ENCODE measurements at places on chromosomes 6 and 20.

- no peak for DNase-seq
Observed at GRCh38 chr6:19204445-19204844, 632.7 kb upstream of the ID4 start.

GRCh38 chr6:6492675-6493074 is 95.8 kb upstream of the LY86 start:
- no peak for DNase-seq

- no peak for DNase-seq
Observed at GRCh38 chr6:3831761-3832530, 17.2 kb upstream of the FAM50B start.

- DNase-seq = no peak
Observed at GRCh38 chr20:13202565-13202964, 18.5 kb upstream of the ISM1 start.

DNA sequence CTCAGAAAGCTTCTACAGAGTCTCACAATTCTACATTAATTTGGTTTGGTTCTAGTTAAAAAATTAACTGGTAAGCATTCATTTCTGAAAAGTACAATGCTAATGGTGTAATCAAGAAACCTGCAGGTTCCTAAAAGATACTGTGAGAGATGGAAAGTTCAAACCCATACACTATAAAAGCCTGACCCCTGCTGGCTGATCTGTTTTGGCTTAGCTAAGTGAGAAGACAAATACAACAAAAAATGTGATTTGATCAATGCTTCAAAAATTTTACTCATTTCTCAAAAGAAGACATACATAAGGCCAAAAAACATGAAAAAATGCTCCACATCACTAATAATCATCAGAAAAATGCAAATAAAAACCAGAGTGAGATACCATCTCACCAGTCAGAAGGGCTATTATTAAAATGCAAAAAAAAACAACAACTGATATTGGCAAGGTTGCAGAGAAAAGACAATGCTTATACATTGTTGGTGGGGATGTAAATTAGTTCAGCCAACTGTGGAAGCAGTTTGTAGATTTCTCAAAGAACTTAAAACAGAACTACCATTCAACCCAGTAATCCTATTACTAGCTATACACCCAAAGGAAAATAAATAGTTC is 102.8 kb downstream of the MOXD1 start:
- no peak for DNase-seq

DNA sequence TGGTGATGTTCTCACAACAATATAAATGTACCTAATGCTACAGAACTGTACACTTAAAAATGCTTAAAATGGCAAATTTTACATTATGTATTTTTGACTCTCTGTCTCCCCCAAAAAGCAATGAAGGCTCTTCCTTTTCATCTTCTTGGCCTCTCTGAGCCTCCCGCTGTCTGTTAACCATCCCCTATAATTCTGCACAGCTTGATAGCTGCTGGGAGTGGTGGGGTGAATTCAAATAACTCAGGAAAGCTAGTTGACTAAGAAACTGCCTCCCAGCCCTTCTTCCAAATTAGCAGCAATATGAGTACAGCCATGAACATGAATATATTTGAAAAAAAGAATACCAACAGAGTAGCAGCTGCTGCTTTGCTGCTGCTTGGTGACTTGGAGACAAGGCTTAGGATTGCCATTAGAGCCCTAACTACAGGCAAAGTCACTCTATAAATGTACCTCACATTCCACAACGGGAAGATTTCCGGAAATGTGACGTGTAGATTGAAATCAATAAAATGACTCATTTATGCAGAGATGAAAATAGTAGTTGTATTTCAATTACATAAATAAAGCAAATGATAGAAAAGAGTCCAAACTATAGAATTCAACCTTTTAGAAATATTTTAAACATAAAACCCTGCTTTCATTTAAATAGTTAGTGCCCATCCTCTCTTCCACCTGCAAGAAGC is 200.1 kb upstream of the HEY2 start:
- DNase-seq = no peak

GRCh38 chr20:58792426-58792825 is 58.3 kb downstream of the GNAS-AS1 start:
- no peak for DNase-seq

DNA sequence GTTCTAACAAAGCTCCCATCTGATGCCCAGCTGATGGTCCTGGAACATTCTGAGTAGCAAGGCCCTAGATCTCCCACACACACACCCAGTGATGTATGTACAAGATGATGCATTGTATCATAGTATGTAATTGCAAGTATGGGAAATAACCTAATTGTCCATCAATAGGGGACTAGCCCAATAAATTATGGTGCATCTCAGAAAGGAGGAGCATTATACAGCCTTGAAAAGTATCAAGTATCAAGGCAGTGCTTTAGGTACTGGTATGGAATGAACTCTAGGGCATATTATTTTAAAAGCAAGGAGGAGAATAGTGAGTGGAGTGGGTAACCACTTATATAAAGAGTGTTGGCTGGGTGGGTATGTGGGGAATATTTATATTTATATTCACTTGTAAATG is 24.8 kb upstream of the PREX1 start:
- no peak for DNase-seq

DNA sequence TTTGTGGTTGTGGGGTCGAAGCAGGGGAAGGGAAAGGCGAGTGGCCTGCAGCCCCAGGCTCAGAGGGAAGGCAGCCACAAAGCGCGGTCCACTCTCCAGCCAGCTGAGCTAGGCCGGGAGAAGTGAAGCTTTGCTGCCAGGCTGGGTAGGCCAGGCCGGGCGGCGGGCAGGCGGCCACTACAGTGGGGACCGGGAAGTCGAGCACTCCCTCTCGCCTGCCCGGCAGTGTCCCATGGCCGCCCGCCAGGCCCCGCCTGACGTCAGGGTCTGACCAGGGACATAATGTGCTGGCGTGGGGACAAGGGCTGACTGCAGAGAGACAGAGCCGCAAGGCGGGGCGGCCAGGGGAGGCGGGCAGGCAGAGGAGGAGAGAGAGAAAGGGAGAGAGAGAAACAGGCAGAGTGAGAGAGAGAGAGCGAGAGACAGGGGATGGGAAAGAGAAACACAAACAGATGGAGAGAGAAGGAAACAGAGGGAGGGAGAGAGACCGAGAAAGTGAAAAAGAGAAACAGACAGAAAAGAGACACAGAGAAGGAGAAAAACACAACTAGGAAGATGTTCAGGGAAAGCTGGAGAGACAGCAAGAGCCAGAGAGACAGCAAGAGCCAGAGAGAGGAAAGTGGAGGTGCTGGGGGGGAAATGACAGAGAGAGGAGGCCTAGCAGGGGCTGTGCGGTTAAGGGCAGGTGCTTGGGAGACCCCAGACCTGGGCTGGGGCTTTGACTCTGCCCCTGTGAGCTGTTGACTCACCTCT is 94.5 kb upstream of the PTPN1 start:
- no peak for DNase-seq

- DNase-seq = no peak
Observed at GRCh38 chr20:20466341-20466879, 98.5 kb downstream of the INSM1 start.

- no peak for DNase-seq
Observed at GRCh38 chr6:11527274-11527870, 10.2 kb upstream of the TMEM170B start.

DNA sequence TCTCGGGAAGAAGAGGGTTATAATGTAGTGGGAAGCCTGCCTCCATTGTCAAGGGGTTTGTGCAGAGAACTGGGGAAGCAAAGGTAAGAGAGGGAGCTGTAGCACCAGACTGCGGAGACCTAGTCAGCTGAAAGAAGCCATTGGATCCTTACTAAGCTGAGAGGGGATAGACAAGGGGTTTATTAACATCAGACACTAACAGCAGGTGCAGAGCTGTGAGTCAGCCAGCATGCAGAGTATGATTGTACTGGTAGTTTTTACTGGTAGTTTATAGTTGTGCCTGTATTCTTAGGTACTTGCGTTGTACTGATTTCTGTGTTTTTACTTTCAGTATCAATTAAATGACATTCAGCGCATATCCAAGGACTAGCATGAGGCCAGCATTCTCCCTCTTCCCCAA is 17.8 kb upstream of the COL19A1 start:
- no peak for DNase-seq

GRCh38 chr6:356828-357251 is 34.7 kb upstream of the IRF4 start:
- no peak for DNase-seq

DNA sequence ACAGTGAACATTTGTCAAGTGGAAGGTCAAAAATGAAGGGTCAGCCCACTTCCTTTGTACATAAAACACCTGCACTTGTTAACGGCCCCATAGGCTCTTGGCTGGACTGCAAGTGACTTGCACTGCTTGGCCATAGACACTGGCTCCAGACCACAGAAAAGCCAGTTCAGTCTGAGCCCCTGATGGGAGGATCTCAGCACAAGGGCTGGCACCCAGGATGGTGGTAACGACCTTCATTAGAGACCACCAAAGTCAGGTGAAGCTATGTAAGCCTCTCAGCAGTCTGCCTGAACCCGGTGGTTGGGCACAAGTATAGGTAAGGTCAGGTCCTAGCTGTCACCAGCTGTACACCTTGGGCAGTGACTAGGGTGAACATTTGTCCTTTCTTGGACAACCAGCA is 16.1 kb downstream of the PLAGL2 start:
- no peak for DNase-seq

GRCh38 chr6:56714982-56715456 is 72.3 kb upstream of the DST start:
- DNase-seq = no peak

DNA sequence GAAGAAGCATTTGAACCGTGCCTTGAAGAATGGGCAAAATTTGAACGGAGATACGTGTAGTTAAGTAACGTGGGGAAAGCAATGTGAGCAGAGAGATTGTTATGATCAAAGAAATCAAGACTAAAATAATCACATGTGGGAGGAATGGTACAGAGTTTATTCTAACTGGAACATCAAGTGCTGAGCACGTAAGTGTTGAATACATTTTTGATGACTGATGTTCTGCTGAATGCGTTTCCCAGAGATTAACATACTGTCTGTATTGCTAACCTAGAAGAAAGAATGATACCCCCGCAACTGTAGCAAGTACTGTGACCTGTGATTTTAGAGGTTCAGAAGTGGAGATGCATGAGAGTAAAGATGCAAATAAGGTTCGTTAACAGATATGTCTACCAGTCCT is 146.9 kb upstream of the EPHA7 start:
- no peak for DNase-seq

- no peak for DNase-seq
Observed at GRCh38 chr20:62132421-62132820, 10.1 kb downstream of the LSM14B start.

DNA sequence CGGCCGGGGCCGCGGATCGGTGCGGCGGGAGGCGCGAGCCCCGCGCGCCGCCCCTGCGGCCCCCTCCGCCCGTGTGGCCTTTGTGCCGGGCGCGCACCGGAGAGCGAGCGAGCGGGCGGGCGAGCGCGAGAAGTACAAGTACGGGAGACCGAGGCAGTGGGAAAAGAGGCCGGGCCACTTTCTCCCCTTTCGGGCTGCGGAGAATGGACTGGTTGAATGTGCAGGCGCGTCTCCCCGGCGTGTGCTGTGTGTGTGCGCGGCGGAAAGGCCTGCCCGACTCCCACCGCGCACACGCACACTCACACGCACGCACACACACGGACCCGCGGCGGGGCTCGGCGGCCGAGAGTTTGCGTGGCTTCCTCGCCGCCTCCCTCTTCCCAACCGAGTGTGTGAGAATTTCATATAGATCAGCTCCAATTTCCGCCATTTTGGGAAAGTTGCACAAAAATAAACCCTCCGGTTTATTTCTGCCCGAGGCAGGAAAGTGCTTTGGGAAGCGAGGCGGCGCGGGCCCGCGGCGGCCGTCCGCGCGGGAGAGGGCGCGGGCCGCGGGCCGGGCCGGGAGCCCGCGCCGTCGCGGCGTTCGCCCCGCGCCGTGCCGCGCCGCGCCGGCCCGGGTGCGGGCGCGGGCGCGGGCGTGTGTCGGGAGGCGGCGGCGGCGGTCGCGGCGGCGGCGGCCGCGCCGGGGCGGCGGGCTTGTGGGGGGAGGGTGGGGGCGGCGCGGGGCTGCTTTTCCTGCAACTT is 1.1 kb downstream of the L3MBTL3 start:
- DNase-seq = no peak

- no peak for DNase-seq
Observed at GRCh38 chr20:13661070-13661685, 22.4 kb upstream of the TASP1 start.

- no peak for DNase-seq
Observed at GRCh38 chr20:59400708-59401107, 100.3 kb downstream of the EDN3 start.

GRCh38 chr6:129115471-129115870 is 232.5 kb downstream of the LAMA2 start:
- no peak for DNase-seq

GRCh38 chr6:16670183-16670582 is 91.1 kb downstream of the ATXN1 start:
- no peak for DNase-seq

DNA sequence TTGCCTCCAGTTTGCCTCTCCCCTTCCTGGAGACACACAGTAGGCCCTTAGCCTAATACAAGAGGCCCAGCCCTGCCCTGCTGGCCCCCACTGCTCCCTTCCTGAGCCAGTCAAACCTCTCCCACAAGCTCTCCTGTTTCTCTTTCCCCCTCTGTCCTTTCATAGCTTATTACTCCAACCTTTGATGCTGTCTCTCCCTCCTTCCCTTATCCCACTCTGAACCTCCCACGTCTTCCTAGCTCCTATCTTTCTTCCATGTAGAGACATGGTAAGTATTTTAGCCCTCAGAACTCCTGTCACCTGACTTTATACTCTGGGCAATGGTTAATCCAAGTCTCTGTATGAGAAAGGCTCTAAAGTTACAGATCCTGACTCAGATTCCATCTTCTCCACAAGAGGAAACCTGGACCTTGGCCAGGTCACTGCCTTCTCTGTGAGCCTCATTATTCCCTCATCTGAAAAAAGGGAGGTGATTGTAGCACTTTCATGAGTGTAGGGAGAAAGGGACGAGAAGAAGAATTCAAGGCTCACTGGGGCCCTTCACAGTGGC is 6.7 kb downstream of the TGIF2 start:
- DNase-seq = no peak

DNA sequence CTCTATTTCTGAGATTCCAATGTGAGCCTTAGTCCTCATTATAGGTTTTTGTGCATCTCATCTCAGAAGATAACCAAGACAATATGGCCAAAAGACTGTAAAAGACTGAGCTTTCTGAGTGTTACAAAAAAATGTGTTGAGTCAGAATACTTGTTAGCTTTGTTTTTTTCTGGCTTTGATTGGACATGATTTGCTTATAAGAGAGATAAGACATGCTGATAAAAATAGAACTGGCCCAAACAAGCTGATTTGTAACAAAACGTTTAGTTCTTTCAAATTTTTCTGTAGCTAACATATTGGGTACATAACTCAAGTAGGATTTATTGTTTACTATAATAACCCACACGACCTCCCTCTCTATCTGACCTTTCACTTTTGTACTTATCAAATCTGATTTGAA is 32.9 kb downstream of the FILIP1 start:
- DNase-seq = no peak

DNA sequence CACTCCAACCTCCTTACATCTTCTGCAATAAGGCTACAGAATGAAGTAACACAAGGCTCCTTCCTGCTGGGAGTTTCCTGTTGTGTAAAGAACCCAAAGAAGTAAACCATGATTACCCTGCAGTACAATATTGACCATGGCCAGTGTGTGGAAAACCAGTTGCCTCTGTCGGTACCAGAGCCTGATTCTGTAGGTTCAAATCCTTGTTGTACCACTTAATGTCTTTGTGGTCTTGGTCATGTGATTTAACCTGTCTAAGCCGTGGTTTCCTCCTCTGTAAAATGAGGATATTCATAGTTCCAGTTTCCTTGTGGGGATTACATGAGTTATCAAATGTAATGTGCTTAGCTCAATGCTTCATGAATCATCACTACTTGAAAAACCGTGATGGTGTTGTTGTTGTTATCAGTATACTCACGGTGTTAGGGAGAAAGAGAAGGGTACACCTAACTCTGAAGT is 60.3 kb upstream of the PRELID3B start:
- no peak for DNase-seq
